Nasal cavity respiratory epithelium epithelial cell of viscerocranial mucosa (primary cell): ENCODE measurements at places on chromosomes 5 and 9. TPM values are rescaled to one million over a fixed set of nuclear protein-coding genes. Genes with fewer than 3 reads are reported as not detected.

The SPINK5 gene
- 30.3 and 51.3 TPM in 2 replicates for total RNA-seq

The DND1 gene
- total RNA-seq = 0.34 and 0.36 TPM in 2 replicates

The C9 gene
- total RNA-seq = not detected in 2 replicates

The TEX48 gene
- not detected in 2 replicates for total RNA-seq

The PCSK1 gene
- total RNA-seq = under 0.01 TPM in 2 replicates

The ARL10 gene
- 3.4 and 9.6 TPM in 2 replicates for total RNA-seq

The PCDHA6 gene
- under 0.01 and 0.85 TPM in 2 replicates for total RNA-seq

The GAPVD1 gene
- 62.5 and 82.9 TPM in 2 replicates for total RNA-seq

The NOP16 gene
- total RNA-seq = 25.0 and 26.7 TPM in 2 replicates

The RGS3 gene
- total RNA-seq = 32.0 and 37.6 TPM in 2 replicates

The MYOZ3 gene
- 0.21 TPM in 1 of 2 replicates, not detected in the other for total RNA-seq

The ABO gene
- 0.14 TPM in 1 of 2 replicates, not detected in the other for total RNA-seq

The MYO10 gene
- total RNA-seq = 62.9 and 94.1 TPM in 2 replicates

The IL33 gene
- total RNA-seq = 2.1 and 16.6 TPM in 2 replicates

The TYRP1 gene
- total RNA-seq = not detected in 2 replicates
